ENCODE measurements at places on chromosomes 3 and 15. TPM values are rescaled to one million over a fixed set of nuclear protein-coding genes. Genes with fewer than 3 reads are reported as not detected.

DNA sequence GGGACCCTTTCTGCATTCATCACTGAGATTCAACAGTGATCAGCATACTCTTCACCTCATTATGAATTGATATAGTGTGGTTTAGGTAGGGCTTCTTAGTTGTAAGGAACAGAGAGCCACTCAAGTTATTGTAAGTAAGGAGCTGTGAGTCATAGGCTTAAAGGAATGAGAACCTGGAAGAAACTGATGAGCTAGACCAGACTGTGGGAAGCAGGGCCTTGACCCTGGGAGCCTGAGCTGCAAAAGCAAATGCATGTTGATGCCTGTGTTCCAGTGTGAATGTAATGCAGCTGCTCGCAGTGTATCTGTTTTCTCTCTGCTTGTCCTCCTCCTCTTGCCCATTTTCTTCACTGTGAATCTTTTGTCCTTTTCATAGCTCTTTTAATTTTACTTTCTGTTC lies 13.6 kb downstream of the ZKSCAN7 start:
- no peak for DNase-seq

DNA sequence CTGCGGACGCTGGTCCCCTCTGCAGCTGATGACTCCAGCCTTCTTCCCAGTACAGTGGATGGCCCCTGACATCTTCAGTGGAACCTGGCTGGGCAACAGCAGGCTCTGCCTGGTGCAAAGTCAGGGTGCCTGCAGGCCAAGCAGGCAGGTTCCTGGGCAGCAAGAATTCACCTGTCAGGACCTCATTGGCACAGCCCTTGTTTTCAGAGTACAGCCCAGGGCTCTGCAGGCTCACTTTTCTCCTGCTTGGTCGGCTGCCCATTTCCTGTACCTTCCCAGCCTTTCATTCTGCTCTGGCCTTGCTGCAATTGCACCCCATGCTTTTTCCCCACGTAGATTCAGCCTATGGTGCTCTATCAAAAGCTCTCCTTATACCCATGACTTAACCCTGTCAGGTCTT lies 56.0 kb downstream of the LRTM1 start:
- no peak for DNase-seq

The STARD9 gene
- 1.5 TPM for total RNA-seq

The MKRN3 gene
- not detected for total RNA-seq
